ENCODE measurements at places on chromosomes 2 and 18. TPM values are rescaled to one million over a fixed set of nuclear protein-coding genes. Genes with fewer than 3 reads are reported as not detected.

B3GNT2 gene
- total RNA-seq: 14.2 TPM

- no peak for DNase-seq
Measured at GRCh38 chr18:10351219-10351818, 103.1 kb upstream of the APCDD1 start.

DNA sequence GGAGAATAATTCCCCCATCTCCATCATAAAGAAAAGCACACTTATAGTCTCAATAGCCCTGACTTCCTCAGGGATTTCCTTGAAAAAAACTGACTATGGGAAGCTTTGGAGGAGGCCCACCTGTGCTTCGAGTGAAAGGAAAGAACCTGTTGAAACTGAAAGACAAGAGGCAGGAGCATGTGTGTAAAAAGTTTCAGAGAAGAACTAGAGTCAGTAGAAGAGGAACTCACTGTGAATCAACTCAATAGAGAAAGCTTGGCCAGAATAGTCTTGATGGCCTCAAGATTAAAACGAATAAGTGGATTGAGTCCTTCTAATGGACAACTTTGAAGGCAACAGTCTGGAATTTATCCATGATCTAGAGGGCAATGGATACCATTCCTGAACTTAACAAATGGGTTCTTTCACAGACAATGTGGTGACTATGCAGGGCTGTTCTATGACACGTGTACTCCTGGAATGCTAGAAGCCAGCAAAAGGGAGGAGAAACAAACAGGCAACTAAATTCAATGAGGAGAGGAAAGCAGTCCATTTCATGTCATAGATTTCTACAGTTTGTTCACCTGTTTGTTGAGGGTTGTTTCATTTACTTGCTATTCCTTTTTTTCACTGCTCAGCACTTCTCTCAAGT is 442.3 kb downstream of the GRB14 start:
- no peak for DNase-seq

GRCh38 chr18:42743373-42744138 is 371.9 kb downstream of the RIT2 start:
- DNase-seq: no peak

- no peak for DNase-seq
Measured at GRCh38 chr2:23655934-23656596, 270.9 kb downstream of the ATAD2B start.

IL36B gene
- not detected for total RNA-seq

SAG gene
- total RNA-seq: not detected

GRCh38 chr2:183248866-183249567 is 124.8 kb downstream of the NUP35 start:
- peak; percentile 58 for DNase-seq

DNA sequence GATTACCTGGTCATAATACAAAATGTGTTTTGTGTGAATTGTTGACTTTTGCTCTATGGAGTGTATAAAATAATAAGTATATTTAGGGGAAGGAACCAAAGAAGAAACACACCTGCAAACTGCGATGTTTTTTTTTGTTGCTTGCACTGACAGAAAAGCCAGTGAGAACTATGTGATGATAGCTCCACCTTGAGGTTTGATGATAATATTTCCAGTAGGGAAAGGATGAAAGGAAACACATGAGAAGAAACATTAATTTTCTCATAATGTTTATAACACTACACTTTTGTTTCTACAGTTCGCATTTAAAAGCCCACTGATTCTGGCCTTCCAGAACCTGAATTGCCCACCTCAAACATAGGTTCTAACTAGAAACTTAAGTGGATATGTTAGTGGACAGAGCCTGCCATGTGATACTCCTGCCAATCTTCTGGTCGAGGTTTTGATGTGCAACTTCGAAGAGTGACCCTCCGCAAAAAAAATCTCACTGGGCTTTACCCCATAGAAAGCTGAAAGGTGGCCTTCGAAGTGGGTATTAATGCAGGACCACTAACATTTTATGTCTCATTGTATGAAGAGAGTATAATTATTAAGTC is 476.4 kb upstream of the SPHKAP start:
- peak; percentile 74 for DNase-seq

- DNase-seq: peak; percentile 46
Measured at GRCh38 chr2:231714639-231715498, 6.5 kb downstream of the PTMA start.

- DNase-seq: no peak
Measured at GRCh38 chr2:47155091-47155876, at the start of gene STPG4. STPG4 (minus strand) TSS chr2:47155308; CDS start chr2:47155251, 57 bp downstream.

- no peak for DNase-seq
Measured at GRCh38 chr2:117943013-117943672, 70.7 kb downstream of the CCDC93 start.

- peak; percentile 40 for DNase-seq
Measured at GRCh38 chr2:46029332-46029811, 267.8 kb upstream of the EPAS1 start.

ITPRIPL1 gene
- total RNA-seq: 3.4 TPM

SLC14A1 gene
- 5.6 TPM for total RNA-seq

DNA sequence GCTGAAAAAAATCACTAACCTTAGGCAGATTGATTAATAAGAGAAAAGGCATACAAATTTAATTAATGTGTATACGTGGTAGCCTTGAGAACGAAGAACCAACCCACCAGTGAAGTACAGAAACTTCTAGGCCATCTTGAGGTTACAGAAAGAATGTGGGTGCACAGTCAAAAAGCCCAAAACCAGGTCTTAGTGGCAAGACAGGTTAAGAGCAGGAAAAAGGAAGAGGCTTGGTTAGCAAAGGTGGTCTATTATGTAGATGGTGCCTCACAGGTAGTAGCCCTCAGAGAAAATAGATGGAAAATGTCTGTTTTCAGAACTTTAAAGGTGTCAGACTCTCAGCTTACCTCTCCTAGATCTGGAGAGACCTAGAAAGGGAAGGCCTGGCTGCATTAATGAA is 22.0 kb upstream of the SLC35G4 start:
- DNase-seq: no peak

GRCh38 chr2:217399291-217399690 is 539.4 kb upstream of the TNP1 start:
- peak; percentile 20 for DNase-seq

CGREF1 gene
- total RNA-seq: 9.3 TPM

DNA sequence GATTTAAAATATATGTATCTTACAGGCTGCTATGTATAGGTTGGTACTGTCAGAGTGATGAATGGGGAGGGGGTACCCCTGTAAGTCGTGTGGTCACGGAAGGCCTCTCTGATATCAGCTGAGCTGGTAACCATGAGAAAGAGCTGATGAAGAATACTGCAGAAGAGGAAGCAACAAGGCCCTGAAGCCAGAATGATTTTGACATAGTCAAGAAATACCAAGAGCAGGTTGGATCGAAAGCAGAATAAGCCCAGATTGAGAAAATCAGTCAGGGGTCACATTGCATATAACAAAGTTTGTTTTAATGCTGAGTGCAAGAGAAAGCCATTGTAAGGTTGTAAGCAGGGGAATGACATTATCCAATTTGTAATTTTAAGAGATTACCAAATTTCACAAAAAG is 57.3 kb downstream of the UNC50 start:
- DNase-seq: no peak

GRCh38 chr18:29250843-29251242 is 1073.9 kb upstream of the CDH2 start:
- DNase-seq: no peak

L3MBTL4 gene
- not detected for total RNA-seq

DNA sequence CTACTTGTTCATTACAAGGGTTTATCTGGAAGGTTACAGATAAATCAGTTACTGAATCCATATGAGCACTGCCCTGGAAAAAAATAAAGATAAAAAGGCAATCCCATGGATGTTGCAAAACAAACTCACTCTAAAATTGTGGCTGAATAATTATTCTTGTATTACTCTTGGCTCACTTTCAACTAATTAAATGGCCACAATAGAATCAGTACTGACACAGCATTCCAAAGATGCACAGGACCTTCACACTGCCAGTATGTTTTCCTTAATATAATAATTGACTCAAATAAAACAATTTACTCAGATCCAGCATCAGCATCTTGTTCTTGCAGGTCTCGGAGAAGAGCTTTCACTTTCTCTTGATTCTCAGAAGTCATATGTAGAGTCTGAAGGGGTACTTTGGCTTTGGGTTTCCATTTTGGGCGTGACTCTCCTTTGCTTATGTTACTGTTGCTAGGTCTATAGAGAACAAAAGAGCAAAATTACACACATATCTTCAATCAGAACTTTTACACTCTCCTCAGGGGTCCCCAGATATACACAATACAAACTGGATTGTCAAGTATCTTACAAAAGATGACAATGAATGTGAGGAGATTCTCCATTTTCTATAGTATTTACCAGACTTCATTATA is 12.6 kb downstream of the DHX57 start:
- no peak for DNase-seq

DNA sequence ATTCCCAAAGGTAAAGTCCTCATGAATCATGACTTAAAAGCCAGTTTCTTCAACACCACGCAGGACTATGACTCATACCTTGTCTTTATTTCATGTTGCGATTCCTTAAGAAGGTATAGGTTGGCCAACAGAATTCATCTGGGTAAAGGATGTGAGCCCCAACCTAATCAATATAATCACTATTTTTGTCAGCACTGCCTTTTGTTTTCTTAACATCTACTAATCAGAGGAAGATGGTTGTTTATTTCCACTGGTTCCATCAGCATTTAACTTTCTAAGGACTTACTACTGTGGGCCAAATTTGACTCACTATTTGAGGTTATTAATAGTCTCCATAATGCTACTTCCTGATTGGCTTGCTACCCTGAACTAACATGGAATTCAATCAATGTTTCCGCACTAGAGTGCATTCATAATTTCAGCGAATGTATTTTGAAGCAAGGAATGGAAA is 78.6 kb downstream of the SCG2 start:
- peak; percentile 60 for DNase-seq

- DNase-seq: no peak
Measured at GRCh38 chr2:115549611-115550130, 1107.2 kb downstream of the DPP10 start.

- no peak for DNase-seq
Measured at GRCh38 chr2:1693723-1694122, 50.6 kb downstream of the PXDN start.

FBXO36 gene
- total RNA-seq: 1.6 TPM

DNA sequence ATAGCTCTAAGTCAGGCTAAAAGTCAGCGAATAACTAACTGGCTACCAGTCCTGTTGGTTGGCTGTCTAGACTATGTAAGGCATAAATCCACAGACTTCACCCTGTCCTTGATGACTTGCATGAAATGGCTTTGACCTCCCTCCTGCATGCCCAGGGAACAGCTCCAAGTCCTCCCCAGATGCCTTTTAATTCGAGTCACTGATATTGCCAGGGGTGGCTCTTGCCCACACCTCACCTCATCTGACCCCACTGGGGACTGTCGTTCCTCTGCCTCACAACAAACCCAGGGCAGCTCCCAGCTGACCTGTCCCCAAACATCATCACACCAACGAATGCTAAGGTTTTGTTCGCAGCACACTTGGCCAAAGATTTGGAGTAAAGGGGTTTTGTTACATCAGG is 396.0 kb upstream of the ID2 start:
- no peak for DNase-seq

DNA sequence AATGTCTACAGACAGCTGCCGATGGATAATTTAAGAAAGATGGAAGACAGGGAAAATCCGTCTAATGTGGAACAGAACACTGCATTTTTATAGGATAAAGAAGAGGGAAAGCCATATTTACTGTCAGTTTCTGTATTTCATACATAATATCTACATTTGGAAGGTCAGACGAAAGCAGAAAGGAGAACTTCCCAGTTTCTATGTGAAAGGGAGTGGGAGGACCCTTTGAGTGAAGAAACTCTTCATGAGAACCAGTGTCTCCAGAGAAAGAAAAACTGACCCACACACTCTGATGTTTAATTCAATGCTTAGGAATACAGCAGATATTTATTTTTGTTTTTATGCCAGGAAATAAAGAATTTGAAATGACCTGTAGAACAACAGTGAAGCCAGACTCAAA is 127.2 kb downstream of the CALCRL start:
- DNase-seq: no peak

DNA sequence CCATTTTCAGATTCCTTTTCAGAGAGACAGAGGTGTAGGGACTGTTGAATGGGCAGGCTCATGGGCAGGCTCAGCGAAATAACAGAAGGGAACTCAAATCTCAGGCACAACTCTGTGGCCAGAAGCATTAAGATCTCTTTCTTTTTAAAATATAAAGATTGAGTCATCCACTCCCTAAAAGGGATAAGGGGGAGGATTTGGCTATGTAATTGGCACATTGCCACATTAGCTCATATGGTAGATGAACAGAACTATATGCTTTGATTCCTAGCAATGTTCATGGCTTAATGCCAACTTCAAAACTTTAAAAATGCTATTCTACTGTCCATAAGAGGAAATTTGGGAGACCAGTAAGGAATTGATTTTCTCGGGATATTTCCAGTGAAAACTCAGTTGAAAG is 53.8 kb upstream of the SLC5A7 start:
- DNase-seq: peak; percentile 4

GRCh38 chr2:235271936-235272335 is 221.9 kb upstream of the AGAP1 start:
- DNase-seq: peak; percentile 13

DNA sequence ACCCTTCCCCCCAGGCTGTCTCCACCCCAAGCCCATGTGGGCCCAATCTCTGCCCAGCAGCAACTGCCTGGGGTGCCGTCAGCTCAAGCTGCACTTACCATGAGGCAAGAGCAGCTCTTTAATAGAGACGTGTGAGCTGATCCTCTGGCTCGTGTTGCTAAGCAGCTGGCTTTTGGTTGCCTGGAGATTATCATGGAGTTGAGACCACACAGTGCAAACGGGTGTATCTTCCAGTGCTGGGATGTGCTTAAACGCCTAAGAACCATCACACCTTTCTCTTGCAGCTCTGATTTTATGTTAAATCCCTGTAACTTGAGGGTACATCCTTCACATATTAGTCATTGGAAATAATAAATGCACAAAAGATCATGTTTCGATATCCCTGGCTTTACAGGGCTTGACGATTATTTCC is 271.1 kb downstream of the PRKCE start:
- peak; percentile 75 for DNase-seq

- peak; percentile 53 for DNase-seq
Measured at GRCh38 chr2:102181919-102182635, 4.7 kb upstream of the IL1RL2 start.

DNA sequence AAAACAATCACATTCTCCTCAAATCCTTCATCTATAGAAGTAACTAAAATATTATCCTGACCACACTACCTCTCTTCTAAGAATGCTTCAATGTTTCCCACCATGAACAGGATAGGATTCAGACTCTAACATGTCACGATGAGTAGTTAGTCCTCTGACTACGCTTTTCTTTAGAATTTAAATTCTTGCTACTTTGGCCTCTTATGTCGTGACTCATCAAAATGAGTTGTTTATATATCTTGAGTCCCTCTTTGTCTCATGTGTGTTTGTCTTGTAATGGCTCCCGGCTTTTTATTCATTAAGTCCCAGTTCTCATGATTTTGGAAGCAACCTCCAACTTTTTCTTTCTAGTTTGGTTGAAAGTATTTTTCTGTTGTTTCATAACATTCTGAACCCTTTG is 1289.2 kb downstream of the DSC3 start:
- peak; percentile 32 for DNase-seq

DNA sequence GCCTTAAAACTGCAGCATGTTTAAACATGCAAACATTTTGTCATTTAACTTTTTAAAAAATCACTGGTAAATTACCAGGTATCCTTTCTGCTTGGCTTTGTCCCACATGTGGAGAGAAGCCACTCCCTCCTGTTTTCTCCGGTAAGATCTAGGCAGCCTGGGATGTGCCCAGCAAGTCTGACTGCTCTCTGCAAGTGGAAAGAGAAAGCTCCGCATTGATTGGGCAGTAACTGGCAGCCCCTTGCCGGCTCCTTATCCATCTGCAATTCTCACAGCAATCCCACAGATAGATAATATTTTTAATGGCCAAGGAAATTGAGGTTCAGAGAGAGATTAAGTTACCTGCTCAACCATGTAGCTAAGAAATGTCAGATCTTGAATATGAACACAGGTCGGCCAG is 136.1 kb downstream of the TMEM200C start:
- DNase-seq: no peak
